Omental fat pad (tissue), 4 donors: ENCODE measurements at places on chromosomes 7 and 10. TPM values are rescaled to one million over a fixed set of nuclear protein-coding genes. Genes with fewer than 3 reads are reported as not detected.

The LIPF gene
- not detected for total RNA-seq

The MRPL43 gene
- 81.2 TPM for total RNA-seq

The STX1A gene
- 4.1 TPM for total RNA-seq

The PTN gene
- total RNA-seq = 26.1 TPM

The VSTM2A gene
- total RNA-seq = not detected

The GNGT1 gene
- total RNA-seq = not detected

The PSD gene
- total RNA-seq = 0.44 TPM

The TMEM254 gene
- total RNA-seq = 7.7 TPM

The IDI1 gene
- 60.5 TPM for total RNA-seq

The EN2 gene
- total RNA-seq = not detected

The FAM25A gene
- not detected for total RNA-seq

The RAMP3 gene
- total RNA-seq = 24.6 TPM

The SLC26A5 gene
- 0.19 TPM for total RNA-seq

The MEIG1 gene
- total RNA-seq = not detected

The CCDC201 gene
- not detected for total RNA-seq

The IMPDH1 gene
- 72.8 TPM for total RNA-seq

The TRPV6 gene
- 0.56 TPM for total RNA-seq

The AEBP1 gene
- total RNA-seq = 209 TPM

The CALCR gene
- 0.24 TPM for total RNA-seq

The STK31 gene
- 0.32 TPM for total RNA-seq

The FAM237B gene
- total RNA-seq = not detected

The CXCL12 gene
- 137 TPM for total RNA-seq

The PDSS1 gene
- 5.4 TPM for total RNA-seq

The CLRN3 gene
- not detected for total RNA-seq

The SLC26A3 gene
- total RNA-seq = not detected

The PARP12 gene
- 74.6 TPM for total RNA-seq

The SNCG gene
- total RNA-seq = 70.9 TPM

The PLXNA4 gene
- total RNA-seq = 37.1 TPM

The EPHA1 gene
- not detected for total RNA-seq

The CAMK2B gene
- total RNA-seq = not detected

The AKR1E2 gene
- total RNA-seq = 26.8 TPM

The SFXN2 gene
- 4.3 TPM for total RNA-seq

The C10orf105 gene
- 0.38 TPM for total RNA-seq

The LRIT1 gene
- not detected for total RNA-seq

The CALD1 gene
- 195 TPM for total RNA-seq

The ERVW-1 gene
- total RNA-seq = not detected

The AQP1 gene
- 416 TPM for total RNA-seq

The C7orf33 gene
- not detected for total RNA-seq
